ENCODE measurements at places on chromosomes 16 and 17. TPM values are rescaled to one million over a fixed set of nuclear protein-coding genes. Genes with fewer than 3 reads are reported as not detected.

Gene CMTR2
- total RNA-seq = 6.6 TPM

Gene NAGPA
- 34.0 TPM for total RNA-seq

Gene SHBG
- not detected for total RNA-seq

Gene ELMO3
- total RNA-seq = 2.3 TPM

Gene LGALS9B
- total RNA-seq = not detected

Gene CEP95
- total RNA-seq = 269 TPM

Gene HOXB9
- total RNA-seq = not detected

Gene ATAD5
- 3.6 TPM for total RNA-seq

Gene SDR42E2
- total RNA-seq = 1.0 TPM

Gene CEP295NL
- 2.6 TPM for total RNA-seq

Gene TMEM92
- not detected for total RNA-seq

Gene BLMH
- 36.5 TPM for total RNA-seq

Gene MT1G
- not detected for total RNA-seq

Gene GNAO1
- total RNA-seq = 7.9 TPM

Gene TTC19
- total RNA-seq = 66.7 TPM

Gene GPR142
- not detected for total RNA-seq

All from CD4-positive, alpha-beta T cell (primary cell).